ENCODE measurements at places on chromosomes 3 and 15.

- DNase-seq = no peak
Measured at GRCh38 chr3:159766563-159767185, 222.0 kb upstream of the IL12A start.

DNA sequence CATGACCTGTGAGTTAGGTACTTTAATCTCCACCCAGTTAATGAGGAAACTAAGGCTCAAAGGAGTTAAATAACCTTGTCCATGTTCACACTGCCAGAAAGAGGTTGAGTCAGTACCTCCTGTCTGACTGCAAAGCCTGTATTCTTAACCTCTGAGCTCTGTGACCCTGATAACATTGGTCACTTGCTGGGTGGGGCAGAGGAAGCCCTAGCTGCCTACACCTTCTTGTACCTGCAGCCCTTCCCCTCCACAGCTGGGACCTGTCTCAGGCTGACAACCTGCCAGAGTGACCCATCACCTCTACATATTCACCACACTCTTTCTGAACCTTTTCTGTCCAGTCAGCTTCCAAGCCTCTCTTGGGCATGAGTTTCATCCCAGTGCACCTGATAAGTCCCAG is 106.1 kb upstream of the HES1 start:
- DNase-seq = no peak

DNA sequence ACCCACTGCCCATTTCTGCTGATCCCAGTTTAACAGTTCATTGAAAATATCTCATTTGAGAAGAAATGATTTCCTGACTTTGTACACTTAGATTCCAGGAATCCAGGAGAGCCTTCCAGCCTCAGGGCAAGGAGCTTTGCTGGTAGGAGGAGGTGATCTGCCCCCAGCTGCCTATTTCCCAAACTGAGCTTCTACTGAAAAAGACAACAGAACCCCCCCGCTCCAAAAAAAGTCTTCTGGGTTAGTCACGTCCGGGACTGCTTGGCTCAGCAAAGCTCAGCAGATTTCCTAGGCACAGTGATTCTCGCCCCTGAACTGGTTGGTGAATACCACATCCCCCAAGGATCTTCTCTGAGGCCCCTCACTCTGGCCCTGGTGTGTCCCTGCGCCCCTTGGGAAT is 13.1 kb downstream of the SLC6A6 start:
- no peak for DNase-seq

DNA sequence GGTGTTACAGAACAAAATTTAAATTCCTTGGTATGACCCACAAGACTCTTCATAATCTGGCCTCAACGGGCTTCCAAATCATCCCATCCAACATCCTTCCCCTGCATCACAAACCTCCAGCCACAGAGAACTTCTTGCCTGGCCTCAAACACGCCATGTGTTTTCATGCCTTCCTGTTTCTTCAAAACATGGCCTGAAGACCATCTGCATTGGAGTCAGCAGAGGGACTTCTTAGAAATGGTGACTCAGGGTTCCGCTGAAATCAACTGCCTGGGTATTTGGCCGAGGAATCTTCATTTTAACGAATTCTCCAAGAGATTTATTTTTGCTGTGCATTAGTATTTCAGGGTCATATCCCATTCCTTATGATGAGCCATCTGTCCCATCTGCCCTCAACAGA is 138.1 kb upstream of the RAP2B start:
- DNase-seq = no peak

- no peak for DNase-seq
Measured at GRCh38 chr3:71659864-71660591, 65.2 kb downstream of the EIF4E3 start.

GRCh38 chr3:66722675-66723074 is 221.9 kb upstream of the LRIG1 start:
- no peak for DNase-seq

DNA sequence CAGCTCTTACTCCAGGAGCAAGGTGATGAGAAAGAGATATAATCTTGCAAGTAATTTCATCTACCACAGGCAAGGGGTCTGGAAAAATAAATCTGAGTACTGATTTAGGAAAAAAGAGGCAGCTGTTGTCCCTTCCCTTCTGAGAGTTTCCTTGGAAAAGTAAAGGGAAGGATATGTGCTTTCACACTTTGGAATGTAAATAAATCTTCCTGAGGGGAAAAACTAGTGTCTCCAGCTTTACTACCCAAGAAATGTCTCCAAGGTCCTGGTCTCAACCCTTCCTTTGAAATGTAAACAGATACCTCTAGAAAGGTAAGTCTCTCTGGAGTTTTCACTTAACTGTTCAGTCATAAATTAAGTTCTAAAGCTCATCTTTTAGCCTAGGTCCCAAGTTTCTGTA is 102.6 kb downstream of the DPH6 start:
- DNase-seq = no peak

- DNase-seq = no peak
Measured at GRCh38 chr3:195160257-195160898, 110.6 kb downstream of the XXYLT1 start.

- no peak for DNase-seq
Measured at GRCh38 chr3:147574621-147575020, 165.5 kb downstream of the ZIC1 start.

DNA sequence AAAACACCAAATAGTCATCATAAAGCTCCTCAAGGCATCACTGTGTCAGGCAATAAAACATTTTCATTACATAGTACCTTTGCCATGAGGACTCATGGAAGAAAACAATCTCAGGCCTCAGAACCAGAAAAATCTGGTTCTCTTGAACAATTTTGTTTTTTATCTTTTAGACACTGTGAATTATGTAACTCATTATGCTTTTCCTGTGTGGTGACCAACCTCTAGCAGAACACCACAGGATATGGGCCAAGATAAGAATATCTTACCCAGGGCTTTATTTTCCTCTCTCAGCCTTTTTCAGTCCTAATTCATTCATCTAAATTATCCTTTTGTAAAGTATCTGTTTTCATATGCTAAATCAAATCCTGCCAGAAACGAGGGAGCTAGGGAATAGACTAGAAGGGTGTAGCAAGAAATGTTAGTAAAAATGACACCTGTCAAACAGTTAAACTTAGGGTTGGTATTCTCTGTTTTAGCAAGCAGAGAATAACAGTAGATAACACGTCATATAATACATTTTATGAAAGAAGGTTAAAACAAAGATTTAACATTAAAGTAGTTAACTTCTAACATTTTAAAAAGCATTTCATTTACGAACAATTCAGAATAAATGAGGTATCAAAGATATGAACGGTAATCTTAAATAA is 111.1 kb downstream of the FBXL22 start:
- DNase-seq = no peak

DNA sequence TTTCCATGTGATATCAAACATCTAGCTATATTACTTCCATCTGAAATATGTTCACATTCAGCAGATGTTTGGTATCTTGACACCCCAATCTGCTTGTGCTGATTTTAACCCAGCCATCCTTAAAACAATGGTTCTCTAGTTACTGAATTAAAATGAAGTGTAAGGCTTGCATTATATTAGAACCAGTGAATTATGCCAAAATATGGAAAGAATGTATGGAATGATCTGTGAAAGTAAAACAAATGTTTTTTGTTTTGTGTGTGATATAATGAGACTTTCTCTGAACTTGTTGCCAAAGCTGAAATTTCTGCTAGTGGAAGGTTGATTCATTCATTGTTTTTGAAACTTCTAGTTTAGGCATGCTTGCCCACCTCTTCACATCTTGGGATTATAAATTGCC is 317.1 kb downstream of the MEX3B start:
- no peak for DNase-seq

DNA sequence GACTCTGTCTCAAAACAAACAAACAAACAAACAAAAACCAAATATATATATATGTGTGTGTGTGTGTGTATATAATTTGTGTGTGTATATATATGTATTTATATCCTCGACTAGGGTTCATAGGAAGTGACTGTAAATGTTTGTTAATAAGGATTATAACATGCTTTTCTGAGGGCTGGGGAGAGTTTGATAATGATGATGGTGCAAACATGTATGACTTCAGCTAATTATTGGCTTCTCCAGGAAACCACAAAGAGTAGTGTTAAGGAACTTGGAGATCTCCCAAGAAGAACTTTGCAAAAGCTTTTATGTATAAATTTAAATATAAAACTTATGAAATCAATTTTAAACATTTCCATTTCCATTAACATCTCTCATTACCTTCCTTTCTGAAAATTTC is 3.9 kb upstream of the OPA1 start:
- DNase-seq = no peak

DNA sequence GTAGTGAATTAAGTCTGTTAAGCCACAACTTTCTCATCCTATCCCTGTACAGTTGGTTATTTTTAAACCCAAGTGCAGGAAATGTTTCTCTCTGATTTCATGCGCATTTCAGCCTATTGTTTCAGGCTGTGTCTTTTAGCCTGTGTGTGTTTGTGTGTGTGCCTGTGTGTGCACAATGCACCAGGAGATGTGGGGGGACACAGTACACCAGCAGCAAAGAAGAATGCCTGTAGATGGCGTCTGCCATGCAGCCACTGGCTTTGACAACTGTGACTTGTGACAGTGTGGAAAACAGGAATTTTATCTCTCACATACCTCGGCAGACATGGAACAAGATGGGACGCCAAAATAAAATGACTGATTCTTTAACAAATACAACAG is 43.6 kb upstream of the PLXNA1 start:
- no peak for DNase-seq

DNA sequence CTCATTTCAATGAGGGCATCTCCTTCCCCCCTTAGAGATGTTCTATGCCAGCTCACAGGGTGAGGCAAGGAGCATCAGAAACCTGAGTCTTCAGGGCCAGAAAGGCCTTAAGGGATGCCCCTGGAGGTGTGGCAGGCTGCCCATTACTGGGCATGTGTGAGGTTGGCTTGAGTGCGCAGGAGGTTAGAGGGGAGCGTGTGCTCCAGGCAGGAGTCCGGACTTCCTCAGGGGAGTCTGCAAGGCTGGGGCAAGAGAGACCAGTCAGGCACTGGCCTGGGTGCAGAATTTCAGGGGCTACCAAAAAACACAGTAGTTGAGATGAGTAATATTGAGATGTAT is 1.9 kb downstream of the LOXL1 start:
- DNase-seq = no peak

DNA sequence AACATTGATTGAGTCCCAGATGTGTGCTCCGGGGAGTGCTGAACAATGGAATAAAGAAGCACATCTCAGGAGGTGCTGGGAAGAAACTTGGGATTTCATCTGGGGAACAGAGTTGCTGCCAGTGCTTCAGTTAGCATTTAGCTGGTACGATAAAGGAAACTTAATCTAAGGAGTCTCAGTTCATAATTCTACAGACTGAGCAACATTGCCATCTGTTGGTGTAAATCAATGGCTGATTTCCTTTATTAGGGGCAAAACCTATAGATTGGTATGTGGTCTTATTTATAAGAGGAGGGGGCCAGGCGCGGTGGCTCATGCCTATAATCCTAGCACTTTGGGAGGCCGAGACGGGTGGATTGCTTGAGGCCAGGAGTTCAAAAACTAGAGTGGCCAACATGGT is 8.9 kb downstream of the MKRN2OS start:
- DNase-seq = no peak

DNA sequence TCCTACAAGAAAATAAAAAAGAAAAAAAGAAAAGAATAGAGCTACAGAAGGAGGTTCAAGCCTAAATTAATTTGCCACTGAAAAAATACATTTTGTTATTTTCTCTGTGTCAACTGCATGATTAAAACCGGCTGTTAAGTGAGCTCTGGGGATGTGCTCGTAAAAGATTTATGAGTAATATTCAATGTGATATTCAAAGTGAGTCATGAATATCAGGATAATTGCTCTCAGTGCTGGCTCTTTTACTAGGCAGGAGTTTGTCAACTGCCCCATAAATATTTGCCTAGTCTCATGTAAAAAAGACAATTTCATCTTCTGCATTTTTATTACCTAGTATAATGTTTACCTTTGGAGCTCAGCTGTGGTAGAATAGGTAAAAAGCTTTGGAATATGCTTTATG is 78.9 kb downstream of the CDIN1 start:
- DNase-seq = no peak

DNA sequence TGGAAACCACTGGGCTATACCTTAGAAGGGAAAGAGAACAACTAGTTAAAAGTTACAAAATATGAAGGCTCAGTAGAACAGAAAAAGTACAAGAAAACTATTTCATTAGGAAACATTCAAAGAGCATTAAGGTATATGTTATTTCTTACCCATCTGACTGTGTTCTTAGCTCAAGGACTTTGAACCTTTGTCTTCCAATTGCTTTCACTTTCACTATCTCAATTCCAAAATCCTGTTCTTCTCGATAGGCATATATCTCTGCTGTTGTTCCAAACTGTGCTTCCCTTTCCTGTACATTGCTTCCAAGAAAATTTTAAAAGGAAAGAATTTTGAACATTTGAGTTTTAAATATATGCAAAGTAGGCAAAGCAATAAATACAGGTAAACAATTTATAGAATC is 6.9 kb downstream of the CRBN start:
- DNase-seq = no peak

DNA sequence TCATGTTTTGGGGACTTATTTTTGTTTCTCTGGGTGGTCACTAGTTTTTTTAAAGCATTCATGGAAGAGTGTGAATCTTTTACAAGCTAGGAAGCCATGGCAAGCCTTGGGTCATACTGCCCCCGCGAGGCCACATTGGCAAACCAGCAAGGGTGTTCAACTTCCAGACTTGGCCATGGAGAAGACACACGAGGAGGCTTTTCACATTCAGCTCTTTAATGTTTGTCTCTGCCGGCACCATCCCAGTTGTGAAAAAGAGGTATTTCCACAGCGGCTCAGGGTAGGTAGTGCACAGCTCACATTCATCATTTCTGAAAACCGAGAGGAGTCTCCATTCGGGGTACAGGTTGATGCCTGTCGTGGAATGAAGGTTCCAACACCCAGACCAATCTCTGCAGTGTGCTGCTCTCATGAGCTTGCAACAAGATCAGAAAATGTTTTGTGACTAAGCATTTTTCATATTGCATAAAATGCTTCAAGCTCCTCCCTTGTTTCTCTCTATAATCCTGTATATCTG is 7.7 kb downstream of the CCR5 start:
- peak; percentile 56 for DNase-seq

DNA sequence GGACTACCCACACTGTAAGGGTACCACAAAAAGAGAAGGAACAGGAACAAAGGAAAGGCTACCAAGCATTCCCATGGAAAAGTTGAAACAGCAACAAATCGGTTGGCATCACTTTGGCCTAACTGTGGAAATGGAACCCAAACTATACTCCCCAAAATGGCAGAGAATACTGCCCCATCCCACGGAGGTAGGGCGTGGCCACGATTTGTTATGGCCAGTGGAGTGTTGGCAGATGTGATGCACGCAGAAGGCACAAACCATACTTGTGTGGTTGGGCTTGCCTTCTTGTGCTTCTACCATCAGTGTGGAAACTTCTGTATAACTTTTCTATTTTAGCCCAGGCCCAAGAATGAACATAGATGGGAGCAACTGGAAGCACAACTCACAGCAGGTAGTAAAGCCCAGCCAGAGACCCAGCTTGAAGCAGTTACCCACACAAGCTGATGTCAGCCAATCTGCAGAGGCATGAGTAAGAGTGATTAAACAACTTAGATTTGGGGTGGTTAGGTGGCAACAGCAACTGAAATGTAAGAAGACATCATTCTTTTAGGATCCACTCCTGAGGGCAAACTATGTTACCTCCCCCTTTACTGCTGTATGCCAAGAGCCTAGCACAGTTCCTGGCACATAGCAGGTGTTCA is 64.1 kb downstream of the BTD start:
- no peak for DNase-seq

Measured in activated CD4-positive, alpha-beta T cell treated with anti-CD3 and anti-CD28 coated beads, Interleukin-2, amount 50 U/mL, for 1 hour (primary cell).